ENCODE measurements at places on chromosomes 1 and 21.

DNA sequence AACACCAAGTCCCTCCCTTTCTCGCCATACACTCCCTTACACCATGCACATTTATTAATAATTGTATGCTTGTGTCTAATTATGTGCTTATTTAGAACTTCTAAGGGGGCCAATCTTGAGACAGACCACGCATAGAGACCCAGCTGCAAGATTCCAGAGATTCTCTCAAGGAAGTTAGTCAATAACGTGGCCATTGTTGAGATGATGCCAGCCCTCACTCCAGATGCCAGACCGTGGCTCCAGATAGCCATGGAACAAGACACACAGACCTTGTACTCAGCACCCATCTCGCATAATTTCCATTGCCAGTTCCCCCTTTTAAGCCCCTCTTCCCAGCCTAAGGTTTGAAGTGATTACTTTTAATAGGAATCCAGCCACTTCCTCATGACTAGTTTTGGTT lies 62.4 kb downstream of the DIRAS3 start:
- DNase-seq: no peak

- no peak for DNase-seq
Observed at GRCh38 chr1:221283532-221283931, 404.3 kb downstream of the HLX start.

- no peak for DNase-seq
Observed at GRCh38 chr1:53015508-53015860, 46.5 kb upstream of the PODN start.

DNA sequence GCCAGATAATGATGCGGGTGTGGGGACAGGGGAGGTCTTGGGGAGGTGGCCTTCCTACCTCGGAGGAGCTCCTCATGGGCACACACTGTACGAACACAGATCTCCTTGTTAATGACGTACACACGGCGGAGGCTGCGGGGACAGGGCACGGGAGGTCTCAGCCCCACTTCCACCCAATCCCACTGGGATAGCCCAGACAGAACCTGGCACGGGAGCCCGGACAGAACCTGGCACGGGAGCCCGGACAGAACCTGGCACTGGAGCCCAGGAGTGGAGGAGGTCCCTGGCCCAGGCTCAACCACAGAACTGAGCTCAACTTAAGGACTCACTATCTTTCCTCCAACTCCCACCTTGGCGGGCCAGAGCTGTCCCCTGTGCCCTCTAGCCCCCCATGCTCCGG lies 5.2 kb downstream of the MFAP2 start:
- no peak for DNase-seq

DNA sequence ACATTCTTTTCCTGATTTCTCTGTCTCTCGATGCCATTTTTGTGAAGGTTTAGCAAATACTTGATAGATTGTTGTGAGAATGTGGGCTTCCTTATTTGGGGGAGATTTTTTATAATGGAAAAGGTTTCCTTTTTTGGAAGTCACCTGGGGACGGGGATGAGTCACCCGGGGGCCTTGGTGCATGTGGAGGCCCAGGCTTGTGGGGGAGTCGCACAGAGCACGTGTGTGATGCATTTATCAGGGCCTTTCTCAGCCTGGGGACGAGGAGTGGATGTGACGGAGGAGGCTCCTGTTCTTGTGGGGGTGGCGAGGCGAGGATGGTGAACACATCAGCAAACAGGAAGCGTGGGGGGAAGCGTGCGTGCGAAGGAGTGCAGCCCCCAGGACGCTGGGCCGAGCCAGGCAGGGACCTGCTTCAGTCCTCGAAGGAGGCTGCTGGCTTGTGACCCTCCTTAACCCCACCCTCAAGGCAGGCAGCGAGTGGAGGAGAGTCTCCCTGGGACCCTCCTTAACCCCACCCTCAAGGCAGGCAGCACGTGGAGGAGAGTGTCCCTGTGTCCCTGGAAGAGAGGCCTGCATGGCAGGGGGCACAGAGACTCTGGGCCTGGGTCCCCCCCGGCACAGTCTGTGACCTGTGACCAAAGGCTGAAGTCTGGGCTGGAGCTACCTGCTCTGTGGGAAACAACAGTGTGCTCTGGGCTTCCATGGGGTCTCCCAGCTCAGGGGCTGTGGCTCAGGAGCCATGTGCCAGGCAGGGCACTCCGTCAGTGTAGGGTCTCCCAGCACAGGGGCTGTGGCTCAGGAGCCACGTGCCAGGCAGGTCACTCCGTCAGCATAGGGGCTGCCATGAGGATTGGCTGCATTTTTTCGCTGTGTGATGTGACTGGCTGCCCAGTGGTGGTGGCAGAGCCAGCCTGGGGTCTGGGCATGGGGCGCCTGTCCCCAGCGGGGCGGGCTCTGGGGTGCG lies 57.2 kb downstream of the AGPAT3 start:
- no peak for DNase-seq

- DNase-seq: no peak
Observed at GRCh38 chr1:49052102-49052501, 275.4 kb upstream of the BEND5 start.

DNA sequence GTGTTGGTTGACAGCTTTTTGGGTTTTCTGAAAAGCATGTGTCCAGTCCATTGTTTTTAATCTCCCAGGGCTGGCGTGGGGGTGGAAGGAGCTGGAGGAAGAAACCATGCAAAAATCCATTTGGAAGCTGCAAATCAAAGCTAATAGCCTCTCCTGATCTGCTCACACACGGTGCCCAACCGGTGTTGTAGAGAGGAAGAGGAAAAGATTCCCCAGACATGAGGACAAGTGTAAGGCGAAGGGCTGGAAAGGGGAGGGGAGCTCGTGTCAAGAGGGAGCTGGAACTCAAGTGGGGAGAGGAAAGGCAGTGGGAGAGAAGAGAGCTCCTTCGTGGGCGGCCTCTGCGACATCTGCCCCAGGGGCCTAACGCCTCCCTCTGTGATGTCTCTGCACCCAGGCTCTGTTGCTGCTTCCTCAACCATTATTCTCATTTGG lies 112.3 kb upstream of the IRF2BP2 start:
- DNase-seq: no peak

- no peak for DNase-seq
Observed at GRCh38 chr1:188027613-188028012, 1198.9 kb downstream of the PLA2G4A start.

DNA sequence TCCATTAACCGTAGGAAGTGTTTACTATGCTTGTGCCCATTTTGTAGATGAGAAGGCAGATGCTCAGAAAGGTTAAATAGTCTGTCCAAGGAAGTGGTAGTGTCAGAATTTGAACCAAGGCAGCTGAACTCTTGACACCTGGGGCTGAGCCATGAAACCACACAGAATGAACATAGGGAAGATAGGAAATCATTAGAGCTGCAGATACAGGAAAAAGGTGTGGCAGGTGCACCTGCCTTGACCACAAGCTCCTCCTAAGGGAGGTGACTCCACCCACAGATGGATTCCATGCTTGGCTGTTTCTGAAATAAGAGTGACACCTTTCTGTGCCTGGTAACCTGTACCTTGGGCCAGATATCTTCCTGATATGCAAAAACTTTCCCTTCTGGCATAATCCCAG lies 69.9 kb upstream of the IGSF21 start:
- DNase-seq: no peak

DNA sequence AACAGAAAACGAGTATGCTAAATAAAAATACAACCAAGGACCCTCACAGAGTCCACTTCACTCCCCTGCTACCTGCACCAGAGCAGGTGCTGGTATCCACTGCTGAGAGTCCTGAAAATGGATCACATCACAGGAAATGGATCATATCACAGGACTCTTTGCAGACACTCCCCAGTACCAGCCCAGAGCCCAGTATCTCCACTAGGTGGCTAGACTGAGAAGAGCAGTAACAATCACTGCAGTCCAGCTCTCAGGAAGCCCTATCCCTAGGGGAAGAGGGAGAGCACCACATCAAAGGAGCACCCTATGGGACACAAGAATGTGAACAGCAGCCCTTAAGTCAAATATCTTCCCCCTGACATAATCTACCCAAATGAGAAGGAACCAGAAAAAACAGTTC lies 28.0 kb downstream of the AGBL4 start:
- no peak for DNase-seq

DNA sequence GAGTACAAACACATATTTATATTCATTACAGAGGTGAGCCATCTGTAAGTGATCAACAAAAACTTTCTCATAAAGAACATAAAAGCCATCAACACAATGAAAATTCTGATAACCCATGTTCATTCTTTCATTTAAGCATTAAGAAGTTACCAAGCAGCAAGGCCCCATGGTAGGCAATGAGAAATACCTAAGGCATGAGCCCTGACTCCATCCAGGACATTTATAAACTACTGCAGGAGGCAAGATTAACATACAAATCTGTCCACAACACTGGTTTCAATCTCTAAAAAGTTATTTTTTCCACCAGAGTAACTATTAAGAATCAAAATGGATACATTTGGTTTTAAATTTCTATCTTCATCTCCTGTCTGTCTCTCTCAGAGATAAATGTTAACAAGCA lies 76.1 kb downstream of the SIPA1L2 start:
- no peak for DNase-seq

DNA sequence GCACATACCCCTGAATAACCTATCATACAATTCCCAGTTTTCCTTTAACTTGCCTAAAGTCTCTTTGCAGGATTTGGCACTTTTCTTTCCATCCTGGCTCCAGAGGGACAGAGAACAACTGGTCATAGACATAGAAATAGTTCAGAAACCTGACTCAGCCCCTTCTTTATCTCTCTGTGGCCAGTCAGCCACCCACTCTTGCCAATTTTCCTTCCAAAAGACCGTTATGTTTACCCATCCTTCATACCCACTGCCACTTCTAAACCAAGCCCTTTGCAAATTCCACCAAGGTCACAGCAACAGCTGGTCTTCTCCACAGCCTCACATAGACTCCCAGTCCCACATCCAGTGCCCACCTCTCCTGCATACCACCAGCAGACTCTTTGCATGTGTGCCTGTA lies 127.2 kb upstream of the FGGY start:
- no peak for DNase-seq

DNA sequence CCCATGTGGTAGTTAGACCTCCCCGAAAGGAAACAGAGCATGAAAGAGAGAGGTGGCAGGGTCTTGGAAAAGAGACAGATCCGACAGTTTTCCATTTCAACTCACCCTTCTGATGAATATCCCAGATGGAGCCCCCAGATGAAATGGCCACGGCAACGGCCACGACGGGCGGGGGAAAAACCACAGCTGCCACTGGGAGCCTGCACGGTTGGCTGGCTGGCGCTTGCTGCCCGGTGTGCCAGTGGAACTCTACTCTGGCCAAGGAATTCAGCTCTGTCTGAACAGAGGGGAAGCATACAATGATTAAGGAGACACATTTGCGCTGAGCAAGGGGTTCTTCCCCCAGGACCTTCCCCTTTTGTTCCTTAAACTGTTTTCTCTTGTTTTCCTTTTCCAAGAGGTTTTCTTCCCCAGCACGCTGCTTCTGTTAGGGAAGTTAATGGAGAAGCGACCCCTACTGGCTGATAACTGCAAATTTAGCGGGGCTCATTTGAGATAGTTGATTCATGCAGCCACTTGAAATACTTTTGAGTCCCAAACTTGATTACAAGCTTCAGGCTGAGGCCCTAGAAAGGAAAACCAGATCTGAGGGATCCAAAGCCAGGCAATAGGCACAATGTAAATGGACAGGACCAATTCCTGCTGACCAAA lies 1122.5 kb downstream of the NCAM2 start:
- no peak for DNase-seq

- DNase-seq: no peak
Observed at GRCh38 chr1:243256590-243256989, 749 bp downstream of the SDCCAG8 start.

DNA sequence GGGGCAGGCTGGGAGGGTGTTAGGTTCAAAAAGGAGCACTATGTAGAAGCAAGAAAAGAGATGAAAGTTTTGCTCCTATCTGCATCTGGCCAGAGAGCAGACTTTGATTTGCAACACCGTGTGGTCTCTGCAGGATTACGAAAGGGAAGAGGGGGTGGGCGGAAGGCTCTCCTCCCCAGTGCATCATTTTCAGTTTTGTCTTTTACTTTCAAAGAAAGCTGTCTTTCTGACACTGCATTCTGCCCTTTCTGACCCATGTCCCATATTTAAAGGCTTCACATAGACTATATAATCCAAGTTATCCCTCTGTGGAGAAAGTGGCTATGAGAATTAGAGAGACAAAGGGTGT lies 126.5 kb downstream of the RHOU start:
- no peak for DNase-seq

DNA sequence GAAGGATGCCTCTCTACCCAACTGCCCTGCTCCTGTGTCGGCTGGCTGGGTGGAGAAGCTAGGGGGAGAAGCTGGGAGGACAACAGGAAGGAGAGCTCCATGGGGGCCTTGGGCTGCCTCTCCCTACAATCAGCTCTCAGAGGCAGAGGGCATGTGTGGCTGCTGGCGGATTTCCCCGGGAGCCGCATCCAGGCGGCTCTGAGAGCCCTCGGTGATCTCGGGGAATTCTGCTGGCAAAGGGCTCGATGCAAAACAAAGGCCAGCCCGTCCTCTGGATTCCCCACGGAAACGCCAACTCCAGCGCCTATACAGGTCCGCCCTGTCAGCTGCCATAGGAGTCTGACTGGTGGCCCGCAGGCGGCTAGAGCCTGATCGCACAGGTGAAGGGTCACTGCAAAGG lies 26.4 kb upstream of the EVA1B start:
- no peak for DNase-seq

- no peak for DNase-seq
Observed at GRCh38 chr1:68347415-68347814, 102.3 kb downstream of the RPE65 start.

DNA sequence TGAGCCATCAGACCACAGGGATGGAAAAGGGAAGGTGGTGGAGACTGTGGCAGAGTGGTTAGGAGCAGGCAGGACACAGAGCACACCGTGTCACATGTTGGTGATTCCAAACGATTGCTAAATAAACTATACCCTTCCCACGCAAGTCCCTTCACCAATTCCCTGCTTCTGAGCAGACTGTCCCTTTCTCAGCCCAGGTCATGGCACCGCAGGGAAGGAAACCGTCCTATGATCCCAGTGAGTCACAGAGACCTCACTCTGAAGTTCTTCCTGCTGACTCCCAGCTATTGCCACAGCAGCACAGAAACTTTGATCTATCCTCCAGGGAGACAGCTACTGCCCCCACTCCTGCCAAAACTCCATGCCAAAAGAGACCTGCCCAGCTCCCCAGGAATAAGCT lies 19.2 kb downstream of the RIMS3 start:
- DNase-seq: no peak

GRCh38 chr1:154876842-154877369 lies 6.8 kb upstream of the KCNN3 start:
- DNase-seq: no peak

GRCh38 chr21:45874716-45875415 lies 106.7 kb upstream of the COL6A1 start:
- no peak for DNase-seq

DNA sequence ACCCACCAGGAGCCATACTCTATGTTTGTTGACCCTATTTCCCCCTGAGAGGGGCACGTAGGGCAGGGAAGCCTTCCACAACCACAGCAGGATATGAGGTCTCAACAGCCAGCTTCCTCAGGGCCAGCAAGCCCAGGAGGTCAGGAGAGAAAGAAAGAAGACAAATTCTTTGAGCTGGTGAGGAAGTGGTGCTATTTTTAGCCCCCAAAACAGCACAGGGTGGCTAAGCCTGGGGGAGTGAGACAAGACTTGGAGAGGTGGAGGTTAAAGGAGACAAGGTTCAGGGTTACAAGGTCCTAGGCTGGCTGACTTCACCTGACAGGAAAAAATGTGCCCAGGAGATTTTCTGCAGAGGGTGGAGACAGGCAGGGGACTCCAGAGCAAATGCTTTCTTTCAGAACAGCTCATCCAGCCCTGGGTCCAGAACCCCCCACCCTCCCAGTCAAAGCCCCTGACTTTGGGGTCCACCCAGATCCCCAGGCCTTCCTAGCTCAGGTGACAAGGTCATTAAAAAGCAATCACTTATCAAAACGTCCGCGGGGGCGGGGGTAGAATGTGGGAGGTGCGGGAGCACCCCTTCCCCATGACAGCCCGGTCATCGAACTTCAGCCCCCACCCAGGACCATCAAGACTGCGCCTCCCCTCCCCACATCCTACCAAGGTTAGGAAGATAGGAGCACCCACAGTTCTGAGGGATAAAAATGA lies 1.3 kb downstream of the SV2A start:
- DNase-seq: no peak
